HFF-Myc (cell line): ENCODE measurements at places on chromosomes 3 and 15.

- no peak for DNase-seq
Observed at GRCh38 chr3:179695672-179696313, 43.0 kb downstream of the USP13 start.

- no peak for DNase-seq
Observed at GRCh38 chr15:66138096-66138783, 115.3 kb downstream of the MEGF11 start.

DNA sequence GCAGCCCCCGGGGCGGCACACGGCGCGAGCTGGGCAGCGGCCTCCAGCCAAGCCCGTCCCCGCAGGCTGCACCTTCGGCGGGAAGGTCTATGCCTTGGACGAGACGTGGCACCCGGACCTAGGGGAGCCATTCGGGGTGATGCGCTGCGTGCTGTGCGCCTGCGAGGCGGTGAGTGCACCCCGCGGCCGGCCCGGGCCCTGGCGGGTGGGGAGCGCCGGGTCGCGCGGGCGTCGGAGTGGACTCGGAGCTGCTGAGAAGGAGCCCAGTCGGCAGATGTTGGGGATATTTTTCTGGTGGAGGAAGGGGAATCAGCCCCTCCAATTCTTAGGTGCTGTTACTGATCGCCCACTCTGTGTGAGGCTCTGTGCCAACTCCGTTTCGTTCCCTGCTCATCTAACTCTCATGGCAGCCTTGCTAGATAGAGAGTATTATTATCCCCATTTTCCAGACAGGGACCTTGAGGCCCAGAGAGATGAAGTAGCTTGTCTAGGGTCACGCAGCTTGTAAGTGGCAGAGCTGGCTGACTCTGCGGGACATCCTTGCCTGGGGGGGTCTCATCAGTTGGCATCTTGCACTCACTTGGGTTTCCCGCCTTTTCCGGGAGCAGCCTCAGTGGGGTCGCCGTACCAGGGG is 890 bp downstream of the CHRD start:
- DNase-seq = no peak

GRCh38 chr3:31530039-31530959 is 2.4 kb upstream of the STT3B start:
- DNase-seq = no peak
